ENCODE measurements at places on chromosomes 7 and 10.
A peak's percentile ranks its signal among the peaks of the same experiment; 100 is the strongest.

- no peak for DNase-seq
Measured at GRCh38 chr7:27305854-27306253, 63.3 kb downstream of the EVX1 start.

DNA sequence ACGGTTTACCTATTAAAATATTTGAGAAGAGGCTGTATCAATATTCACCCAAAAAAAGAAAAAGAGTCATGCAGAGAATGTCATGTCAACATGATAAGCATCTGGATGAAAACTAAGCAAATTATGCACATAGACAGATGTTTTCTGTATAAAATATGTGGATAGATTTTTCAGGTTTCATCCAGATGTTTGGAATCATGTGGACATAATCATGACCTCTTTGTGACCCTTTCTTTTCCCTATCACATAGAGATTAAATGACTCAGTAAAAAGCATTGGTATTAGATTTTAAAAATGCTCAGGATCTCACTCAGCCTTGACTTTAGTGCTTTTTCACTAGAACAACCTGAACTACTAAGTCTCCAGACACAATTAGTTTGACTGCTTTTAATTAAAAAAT lies 90.0 kb downstream of the FOXP2 start:
- no peak for DNase-seq

GRCh38 chr10:101110856-101111523 lies 20.1 kb upstream of the TLX1 start:
- DNase-seq: no peak

GRCh38 chr10:103695584-103696005 lies 159.8 kb downstream of the SH3PXD2A start:
- DNase-seq: no peak

DNA sequence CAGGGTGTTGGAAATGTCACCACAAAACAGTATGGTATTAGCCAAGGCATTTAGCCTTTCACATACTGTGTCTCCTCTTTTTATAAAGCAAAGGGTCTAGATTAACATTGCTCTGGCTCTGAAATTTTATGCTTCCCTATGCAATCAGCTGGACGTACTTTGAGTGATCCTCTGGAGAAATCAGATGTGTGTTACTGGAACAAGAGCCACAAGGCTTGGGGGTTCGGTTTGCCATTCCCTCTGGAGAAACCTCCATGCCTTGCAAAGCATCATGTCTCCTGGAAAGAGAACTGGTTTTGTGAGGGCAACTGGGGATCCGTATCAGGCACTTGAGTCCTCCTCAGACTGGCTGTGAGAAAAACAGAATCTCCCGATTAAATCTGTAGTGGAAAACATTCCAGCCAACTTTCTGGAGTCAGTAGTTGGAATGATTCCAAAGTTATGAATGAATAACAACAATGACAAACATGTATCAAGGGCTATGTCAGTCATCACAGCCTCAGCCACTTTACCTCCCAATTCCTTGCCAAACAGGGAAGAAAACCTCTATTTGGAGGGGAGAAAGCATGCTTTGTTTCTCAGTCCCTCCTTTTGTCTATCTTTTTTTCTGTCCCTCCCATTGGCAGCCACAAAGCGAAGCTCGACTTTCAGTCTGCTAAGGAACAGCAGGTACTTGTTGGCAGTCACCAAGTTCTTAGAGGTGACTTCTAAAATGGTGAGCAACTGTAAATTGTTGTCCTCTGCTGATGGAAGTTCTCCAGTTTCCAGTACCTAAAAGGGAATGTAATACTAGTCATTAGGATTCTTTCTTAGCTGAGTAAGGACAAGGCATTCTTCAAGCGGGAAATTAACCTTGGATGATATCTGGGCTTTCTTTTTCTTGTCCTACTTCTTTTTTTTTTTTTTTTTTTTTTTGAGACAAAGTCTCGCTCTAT lies 864.8 kb upstream of the AUTS2 start:
- DNase-seq: no peak

DNA sequence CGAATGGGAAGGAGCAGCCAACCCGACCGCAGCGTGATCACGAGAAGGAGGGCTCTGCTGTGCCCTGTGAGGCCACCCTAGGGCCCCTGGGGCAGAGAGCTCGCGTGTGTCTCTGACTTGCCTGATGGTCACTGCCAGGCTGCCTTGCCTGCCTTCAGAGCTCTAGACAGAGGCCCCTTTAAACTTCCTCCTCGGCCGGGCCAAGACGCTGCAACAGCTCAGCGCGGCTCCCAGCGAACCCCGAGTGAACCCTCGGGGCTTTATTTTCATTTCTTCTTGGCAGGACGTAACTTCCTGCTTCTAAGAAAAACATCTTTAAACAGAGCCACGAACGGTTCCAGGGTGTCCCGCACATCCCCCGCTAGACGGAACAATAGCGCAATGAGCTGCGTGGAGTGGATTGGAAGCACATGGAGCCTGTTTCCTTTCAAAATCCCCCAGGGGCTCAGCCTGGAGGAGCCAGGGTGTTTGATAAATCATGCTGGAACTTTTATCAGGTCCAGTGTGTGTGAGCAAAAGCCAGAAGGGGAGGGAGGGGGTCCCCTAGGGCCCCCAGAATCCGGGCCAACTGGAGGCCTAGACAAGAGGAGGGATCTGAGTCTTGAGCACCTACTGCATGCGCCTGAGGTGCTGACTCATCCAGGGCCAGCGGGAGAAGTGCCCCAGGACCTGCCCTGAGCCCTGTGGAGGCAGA lies 134.1 kb upstream of the GDF10 start:
- peak; percentile 35 for DNase-seq

Measured in T-helper 1 cell (primary cell).